Cortex of kidney (tissue), 1 donor: ENCODE measurements at places on chromosomes 11 and 22.

- no peak for DNase-seq
Measured at GRCh38 chr22:32326647-32327046, 31.0 kb upstream of the RFPL3 start.

- DNase-seq: no peak
Measured at GRCh38 chr11:19772480-19772879, 59.8 kb downstream of the NAV2 start.

GRCh38 chr11:22666688-22667439 is 453 bp downstream of the GAS2 start:
- DNase-seq: no peak

GRCh38 chr11:76054330-76054729 is 152.0 kb downstream of the WNT11 start:
- DNase-seq: no peak

- no peak for DNase-seq
Measured at GRCh38 chr11:55707029-55707428, 45.0 kb downstream of the OR4C6 start.

- no peak for DNase-seq
Measured at GRCh38 chr11:71164186-71164585, 88.2 kb downstream of the SHANK2 start.

DNA sequence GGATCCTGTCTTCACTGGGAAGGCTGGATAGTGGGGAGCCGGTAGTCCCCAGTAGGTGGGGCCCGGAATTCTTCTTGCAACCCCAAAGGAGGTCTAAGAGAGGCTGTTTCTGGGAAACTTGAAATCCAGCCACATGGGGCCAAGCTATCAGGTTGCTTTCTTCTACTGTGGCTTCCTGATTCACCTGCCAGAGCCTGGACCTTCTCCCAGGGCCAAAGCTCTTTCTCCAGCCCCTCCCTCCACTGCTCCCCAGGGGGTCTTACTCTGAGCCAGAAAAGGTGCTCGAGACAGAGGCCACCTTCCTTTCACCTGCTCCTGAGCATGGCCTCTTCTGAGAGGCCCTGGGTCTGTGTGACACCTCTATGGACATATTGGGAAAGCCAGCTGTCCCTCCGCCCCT is 9.1 kb downstream of the TST start:
- no peak for DNase-seq

DNA sequence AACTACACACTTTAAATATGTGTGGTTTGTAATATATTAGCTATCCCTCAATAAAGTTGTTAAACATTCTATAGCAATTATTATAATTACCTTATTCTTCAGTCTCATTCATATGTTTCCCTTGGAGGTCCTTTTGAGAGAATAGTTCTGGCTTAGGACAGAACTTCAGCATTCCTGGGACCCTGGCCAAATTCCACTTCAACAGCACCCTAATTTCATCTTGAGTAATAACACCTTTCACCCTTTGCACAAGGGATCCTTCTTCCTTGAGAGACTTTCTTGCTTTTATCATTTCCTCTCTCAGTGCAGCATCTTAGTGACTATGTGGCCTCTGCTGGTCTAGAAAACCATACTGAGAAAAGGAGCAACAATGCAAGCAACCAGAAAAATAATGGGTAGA is 255.9 kb downstream of the C11orf87 start:
- DNase-seq: no peak

DNA sequence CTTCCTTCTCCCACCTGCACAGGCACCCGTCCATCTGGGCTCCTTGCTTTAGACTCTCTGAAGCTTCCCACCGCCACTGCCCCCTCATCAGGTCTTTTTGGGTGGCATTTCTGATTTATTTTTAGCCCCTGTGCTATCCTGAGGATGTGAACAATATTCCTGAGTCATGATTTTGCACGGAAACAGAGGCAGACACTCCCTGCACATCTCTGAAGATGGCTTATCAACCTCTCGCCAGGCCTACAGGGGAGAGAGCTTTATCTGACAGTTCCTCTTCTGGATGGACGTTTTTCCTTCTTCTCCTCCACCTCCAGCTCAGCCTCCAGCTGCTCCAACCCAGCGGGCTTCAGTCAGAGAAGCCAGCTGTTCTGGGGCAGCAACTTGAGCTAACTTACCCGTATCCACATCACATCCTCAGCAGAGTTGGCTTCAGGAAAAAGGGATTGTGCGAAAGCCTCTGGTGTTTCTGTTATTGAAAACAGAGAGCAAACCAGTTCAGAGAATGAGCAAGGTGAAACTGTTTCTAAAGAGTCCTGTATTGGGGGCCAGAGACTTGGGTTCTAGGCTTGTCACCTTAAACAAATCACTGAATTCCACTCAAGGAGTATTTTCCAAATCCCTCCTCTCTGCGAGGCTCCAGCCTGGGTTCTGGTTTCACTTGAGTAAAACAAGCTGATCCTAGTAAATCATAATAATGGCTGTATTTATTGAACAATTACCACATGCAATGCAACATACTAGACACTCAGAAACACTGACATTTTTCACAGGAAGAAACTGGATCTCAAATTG is 33.1 kb upstream of the ETS1 start:
- DNase-seq: no peak

- DNase-seq: no peak
Measured at GRCh38 chr11:22465620-22466019, 127.4 kb downstream of the SLC17A6 start.

DNA sequence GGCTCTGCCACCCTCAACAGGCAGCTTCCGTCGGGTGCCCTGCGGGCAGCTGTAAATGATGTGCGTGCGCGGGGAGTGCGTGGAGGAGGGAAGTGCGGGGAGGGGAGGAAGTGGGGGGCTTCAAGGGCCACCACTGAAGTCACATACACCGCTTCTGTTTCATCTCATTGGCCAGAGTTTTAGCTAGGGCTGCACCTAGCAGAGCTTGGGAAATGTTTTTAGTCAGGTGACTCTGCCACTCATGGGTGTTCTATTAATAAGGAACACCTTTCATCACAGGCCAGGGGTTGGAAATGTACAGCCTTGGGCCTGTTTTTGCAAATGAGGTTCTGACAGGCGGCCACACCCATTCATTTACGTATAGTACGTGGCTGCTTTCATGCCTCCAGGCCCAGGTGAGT is 14.6 kb downstream of the FAM118A start:
- no peak for DNase-seq

GRCh38 chr11:96207459-96208449 is 135.2 kb downstream of the MAML2 start:
- no peak for DNase-seq

GRCh38 chr11:77278595-77279506 is 22.6 kb downstream of the GDPD4 start:
- DNase-seq: no peak

DNA sequence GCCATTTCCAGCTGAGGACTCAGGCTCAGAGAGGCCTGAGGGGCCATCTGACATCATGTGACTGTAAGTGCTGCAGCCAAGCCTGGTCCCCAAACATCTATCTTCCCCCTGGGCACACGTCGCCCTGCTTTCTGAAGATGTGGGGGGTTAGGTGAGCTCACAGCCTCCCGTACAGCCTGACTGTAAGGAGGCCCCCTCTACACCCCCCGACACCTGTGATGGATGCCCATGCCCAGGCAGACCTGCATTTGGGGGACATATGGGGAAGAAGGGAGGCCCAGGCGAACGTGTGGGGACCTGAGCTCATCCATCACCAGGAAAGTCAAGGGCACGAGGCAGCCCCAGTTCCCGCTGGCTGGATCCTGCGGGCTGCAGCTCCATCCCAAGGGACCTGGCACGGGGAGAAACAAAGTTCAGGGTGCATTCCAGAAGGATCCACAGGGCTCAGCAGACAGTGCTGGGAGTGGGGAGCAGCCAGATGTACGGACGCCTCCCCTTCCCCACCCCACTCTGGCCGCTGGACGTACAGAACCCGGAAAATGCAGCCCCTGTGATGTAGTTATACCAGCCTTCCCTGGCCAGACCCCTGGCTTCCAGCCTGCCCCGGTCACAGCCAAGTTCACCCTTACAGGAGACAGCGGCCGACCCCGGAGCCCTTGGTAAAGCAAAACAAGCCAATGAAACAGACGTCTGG is 1431.4 kb downstream of the BRD1 start:
- no peak for DNase-seq

DNA sequence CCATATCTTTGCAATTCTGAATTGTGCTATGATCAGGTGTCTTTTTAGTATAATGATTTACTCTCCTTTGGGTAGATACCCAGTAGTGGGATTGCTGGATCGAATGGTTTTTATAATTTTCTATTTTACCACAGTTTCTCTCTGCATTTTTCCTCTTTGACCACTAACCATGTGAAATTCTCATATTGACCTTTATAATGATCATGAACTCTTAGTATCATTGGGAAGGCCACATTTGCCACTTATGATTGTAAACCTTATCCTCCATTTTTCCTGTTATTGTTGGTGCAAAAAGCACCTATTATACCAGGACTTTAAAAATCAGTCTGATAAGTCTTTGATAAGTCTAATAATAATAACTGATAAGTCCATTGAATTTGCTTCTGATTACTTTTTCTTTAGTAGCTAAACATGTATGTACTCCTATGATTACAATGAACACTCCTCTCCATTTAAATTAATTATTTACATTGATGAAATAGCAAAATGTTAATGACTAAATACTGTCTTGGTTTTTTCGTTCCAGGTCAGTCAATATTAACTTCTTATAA is 9.6 kb downstream of the NEAT1 start:
- no peak for DNase-seq

DNA sequence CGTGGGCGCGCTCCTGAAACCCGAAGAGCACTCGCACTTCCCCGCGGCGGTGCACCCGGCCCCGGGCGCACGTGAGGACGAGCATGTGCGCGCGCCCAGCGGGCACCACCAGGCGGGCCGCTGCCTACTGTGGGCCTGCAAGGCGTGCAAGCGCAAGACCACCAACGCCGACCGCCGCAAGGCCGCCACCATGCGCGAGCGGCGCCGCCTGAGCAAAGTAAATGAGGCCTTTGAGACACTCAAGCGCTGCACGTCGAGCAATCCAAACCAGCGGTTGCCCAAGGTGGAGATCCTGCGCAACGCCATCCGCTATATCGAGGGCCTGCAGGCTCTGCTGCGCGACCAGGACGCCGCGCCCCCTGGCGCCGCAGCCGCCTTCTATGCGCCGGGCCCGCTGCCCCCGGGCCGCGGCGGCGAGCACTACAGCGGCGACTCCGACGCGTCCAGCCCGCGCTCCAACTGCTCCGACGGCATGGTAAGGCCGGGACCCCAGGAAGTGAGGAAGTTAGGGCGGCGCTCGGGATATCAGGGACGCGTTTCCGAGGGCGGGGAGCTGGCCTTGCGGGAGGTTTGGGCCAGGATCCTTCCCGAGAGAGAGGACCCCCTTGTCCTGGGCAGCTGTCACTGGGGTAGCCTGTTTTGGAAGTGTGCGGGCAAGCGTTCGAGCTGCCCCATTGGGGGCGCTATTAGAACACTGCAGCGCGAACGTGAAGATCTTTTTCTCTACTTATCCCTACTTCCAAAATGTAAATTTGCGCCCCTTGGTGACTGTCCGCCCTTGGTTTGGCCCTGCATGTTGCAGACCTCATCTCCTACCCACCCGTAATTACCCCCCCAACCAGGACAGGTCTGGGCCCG is 796 bp downstream of the MYOD1 start:
- DNase-seq: no peak

GRCh38 chr11:19924716-19925115 is 212.1 kb downstream of the NAV2 start:
- DNase-seq: no peak

- no peak for DNase-seq
Measured at GRCh38 chr11:128924510-128925249, 18.0 kb downstream of the TP53AIP1 start.

GRCh38 chr11:10317151-10317755 is 12.4 kb downstream of the ADM start:
- no peak for DNase-seq

GRCh38 chr22:41596776-41597634 is 7.4 kb upstream of the PMM1 start:
- no peak for DNase-seq

DNA sequence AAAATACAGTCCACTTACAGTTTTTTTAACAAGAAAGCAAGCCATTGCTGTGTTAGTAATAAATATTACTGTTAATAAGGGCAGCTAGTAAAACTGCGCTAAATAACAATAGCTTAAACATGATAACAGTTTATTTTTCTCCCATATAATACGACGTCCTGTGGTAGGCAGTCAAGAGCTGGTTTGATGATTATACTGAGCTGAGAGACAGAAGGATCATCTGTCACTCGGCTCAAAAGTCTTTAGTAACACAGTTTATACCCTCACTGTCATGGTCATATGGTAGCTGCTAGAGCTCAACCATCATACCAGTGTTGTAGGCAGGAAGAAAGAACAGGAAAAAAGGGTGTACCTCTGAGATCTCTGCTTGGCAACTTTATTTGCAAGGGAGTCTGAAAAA is 29.1 kb upstream of the ANGPTL5 start:
- DNase-seq: no peak

- no peak for DNase-seq
Measured at GRCh38 chr11:45298718-45299117, 12.6 kb upstream of the SYT13 start.

DNA sequence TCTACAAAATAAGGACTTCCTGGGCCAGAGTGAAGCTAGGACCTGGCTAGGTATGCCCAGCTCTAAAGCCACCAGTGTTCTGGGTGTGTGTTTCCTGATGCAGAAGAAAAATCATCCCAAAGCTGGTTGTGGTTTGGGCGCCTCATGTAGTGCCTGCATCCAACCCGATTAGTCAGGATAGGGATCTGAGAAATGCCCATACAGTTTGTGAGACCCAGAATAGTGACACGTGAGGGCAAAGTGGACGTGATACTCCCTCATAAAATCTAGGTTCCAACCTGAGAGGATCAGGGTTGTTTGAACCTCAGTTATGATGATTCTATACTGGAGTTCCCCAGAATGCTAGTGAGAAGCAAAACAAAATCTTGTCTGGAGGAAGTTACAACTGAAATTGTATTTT is 238.4 kb downstream of the TBC1D22A start:
- DNase-seq: no peak

DNA sequence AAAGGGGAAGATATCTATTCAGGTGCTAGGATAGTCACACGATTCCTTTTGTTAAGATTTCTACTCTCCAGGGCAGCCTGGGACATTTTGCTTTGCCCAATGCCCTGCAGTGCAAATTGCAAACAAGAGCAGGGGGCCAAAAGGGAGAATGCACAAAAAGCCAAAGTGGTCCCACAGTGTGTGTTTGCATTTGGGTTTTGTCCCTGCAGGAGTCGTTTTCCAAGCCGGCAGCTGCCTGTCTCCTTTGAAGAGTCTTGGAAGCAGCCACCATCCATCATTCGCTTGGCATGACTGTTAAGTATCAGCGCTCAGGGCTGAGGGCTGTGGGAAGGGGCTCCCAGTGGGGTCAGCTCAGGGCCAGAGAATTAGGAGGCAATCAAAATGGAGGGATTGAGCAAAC is 184.7 kb downstream of the MIAT start:
- no peak for DNase-seq

GRCh38 chr22:45376703-45377102 is 36.7 kb downstream of the SMC1B start:
- no peak for DNase-seq

GRCh38 chr11:35585416-35585815 is 32.8 kb upstream of the FJX1 start:
- DNase-seq: no peak

- no peak for DNase-seq
Measured at GRCh38 chr11:23313001-23313400, 452.7 kb upstream of the CCDC179 start.
